Glutamatergic neuron (in vitro differentiated cells): ENCODE measurements at places on chromosomes 3 and 15.

GRCh38 chr15:60758961-60759729, 280.2 kb upstream of the ICE2 start:
- DNase-seq = no peak

DNA sequence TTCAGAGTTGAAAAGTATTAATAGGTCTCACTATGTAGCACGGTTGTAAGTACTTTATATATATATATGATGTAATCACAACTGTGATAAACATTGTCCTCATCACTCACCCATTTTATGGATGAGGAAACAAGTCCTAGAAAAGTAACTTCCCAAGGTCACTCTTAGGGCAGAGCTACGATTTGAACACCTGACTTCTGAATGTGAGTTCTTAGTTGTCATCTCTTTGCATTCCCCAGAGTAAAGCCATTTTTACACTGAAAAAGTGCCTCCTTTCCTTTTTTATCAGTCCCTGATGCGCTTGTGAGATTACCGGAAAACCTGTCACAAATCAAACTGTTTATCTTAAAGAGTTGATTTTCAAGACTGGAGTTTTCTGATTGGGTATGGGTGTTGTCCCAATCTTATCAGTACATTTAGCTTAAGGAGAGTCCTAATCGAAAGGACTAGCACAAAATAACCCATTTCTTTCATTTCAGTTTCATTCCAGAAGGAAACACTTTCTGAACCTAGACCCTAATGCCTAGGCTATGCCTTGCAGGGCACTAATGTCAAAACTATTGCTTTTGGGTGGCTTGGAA, 2.3 kb upstream of the EDEM1 start:
- no peak for DNase-seq

DNA sequence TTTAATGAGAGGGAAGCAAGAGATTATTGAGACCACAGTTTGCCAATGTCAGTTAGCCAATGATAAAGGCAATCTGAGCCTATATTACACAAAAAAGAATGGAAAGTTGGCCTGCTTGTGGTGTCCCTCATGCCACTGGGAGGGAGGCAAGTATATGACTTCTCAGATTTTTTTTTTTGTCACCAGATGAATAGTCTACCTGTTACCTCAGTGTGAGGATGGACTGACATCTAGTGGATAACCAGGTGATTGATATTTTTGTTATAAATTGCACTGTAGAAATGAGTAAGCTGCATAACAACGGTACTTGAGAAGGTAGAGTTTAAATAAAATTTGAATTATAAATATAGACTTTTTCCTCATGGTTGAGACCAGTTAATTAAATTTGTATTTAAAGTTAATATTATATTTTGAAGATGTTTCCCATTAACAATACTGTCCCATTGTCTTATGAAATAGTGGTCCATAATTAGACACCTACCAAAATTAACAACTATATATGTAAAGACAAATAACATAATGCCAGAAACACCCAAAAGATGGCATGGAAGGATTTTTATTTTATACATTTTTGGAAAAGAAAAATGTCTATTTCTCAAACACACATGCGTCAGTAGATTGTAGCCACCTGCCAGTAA, 237.8 kb upstream of the GADL1 start:
- no peak for DNase-seq

DNA sequence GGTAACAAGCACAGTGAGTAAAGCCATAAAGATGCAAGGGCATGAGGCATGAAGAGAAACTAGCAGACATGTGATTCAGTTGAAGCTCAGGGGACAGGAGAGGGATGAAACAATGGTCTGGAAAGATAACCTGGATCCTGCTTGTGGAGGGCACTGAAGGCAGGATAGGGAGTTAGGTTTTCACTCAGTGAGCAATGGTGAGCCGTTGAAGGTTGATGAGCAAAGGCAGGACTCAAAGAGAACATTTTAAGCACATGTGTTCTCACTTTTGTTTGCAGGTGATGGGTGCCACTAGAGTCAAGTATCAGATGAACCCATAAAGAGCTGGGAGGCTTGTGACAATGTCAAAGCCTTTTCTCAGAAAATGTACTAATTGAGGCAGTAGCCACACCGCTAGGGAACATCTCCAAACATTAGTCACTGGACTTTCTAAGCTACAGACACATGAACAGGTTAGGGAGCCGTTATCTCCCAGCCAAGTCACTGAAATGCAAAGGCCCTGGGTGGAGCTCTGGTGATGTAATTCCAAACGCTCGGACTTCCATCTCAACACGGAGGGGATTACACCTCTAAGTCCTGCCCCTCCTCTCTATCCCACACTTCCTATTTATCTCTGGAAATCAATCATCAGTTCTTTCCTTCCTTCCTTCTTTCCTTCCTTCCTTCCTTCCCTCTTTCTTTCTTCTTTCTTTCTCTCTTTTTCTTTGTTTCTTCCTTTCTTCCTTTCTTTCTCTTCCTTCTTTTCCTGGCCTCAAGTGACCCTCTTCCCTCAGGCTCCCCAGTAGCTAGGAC, 22.7 kb downstream of the KLHL6 start:
- no peak for DNase-seq

DNA sequence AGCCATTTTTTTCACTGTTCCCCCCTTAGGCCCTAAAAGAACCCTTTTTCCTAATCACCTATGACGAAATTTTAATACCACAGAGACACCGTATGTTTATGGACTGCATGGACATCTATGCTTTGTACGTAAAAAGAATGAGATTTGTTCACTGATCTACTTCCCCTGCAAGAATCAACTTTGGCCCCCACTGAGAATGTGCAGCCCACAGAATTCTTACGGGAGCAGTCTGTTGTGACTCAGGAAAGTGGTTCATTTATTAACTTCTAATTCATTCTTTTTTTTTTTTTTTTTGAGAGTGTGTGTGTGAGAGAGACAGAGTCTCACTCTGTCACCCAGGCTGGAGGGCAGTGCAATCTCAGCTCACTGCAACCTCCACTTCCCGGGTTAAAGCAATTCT, 17.6 kb downstream of the EIF4E3 start:
- DNase-seq = no peak

GRCh38 chr15:39156646-39157250, 424.1 kb upstream of the THBS1 start:
- no peak for DNase-seq

- no peak for DNase-seq
Measured at GRCh38 chr15:68187559-68187958, 17.6 kb downstream of the CALML4 start.

- no peak for DNase-seq
Measured at GRCh38 chr3:184508938-184509337, 52.6 kb upstream of the EPHB3 start.

GRCh38 chr15:80031841-80032240, 27.6 kb upstream of the ZFAND6 start:
- DNase-seq = no peak

DNA sequence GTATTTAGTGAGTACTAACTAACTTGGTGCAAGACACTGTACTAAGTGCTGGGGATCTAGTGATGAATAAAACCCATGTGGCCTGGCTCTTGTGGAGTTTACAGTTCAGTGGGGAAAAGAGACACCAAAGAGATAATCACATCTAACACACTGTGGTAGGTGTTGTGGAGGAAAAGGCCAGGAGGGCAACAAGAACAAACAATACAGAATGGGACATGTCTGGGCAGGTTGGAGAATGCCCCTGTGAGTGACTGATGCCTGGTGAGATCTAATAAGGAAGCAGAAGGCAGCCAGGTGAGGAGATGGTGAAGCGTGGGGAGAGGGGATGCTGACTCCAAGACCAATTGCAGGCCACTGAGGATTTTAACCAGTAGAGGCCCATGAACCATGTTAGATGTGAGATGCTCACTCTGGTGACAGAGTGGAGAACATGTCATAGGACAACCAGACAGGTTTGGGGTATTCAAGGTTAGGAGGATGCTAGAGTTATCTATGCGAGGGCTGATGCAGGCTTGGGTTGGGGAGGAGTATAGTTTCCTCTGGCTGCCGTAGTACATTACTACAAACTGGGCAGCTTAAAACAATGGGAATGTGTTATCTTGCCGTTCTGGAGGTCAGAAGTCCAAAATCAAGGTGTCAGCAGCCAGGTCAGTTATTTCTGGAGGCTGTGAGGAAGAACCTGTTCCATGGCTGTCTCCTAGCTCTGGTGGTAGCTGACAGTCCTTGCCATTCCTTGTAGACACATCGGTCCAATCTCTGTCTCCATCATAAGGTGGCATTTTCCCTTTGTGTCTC, 81.4 kb downstream of the ARNT2 start:
- DNase-seq = no peak

DNA sequence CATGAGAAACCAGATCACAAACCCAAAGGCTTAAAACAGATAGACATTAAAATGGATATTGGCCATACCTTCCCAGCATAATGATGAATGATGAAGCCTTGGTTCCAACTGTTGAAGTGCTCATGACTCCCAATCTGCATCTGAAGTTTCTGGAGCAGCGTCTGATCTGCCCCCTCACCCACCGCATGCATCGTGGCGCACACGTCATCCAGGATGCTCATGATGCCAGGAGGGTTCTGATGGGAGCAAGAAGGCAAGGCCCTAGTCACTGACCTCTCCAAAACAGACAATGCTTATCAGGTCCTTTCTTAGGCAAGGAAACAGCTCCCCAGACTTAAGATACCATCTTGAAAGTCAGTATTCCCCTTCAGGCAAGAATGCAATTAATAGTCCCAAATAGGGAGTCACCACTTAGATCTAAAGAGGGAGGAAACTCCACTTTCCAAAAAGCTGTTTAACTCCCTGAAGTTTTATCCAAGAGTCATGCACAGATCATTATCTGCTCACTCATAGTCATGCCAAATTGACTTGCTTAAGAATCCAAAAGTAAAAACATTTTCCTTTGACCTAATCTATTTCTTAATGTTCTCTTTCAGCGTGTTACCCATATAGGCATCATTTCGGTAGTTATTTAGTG, 2.1 kb downstream of the LDHAL6B start:
- DNase-seq = no peak

DNA sequence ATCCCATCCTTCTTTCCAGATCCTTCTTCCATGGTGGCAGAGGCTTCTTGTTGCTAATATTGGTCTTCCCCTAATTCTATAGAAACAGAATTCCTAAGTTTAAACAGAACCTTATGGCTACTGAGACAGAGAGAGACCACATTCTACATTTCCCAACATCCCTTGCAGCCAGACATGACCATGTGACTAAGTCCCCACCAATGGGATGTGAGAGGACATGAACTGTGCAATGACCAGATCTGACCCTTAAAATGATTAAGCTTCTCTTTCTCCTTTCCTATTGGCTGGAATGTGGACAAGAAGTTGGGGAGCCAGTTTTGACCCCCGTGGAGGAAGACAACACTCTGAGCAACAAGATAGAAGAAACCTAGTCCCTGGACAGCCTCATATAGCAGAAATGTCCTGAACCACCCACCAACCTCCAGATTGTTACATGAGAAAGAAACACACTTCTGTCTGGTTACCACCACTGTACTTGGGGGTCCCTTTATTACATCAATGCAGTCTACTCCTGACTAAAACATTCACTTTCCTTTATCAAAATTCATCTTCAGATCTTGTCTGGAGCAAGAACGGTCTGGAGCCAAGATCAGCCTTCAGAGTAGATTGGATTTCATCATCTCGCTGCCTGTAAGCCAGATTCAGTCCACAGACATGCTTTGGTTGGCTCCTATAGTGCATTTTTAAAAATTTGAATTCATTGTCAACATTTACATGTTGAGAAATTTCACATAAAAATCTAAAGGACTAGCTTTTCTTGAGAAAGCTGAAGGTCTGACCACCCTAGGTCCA, 183.9 kb downstream of the SHQ1 start:
- DNase-seq = no peak

DNA sequence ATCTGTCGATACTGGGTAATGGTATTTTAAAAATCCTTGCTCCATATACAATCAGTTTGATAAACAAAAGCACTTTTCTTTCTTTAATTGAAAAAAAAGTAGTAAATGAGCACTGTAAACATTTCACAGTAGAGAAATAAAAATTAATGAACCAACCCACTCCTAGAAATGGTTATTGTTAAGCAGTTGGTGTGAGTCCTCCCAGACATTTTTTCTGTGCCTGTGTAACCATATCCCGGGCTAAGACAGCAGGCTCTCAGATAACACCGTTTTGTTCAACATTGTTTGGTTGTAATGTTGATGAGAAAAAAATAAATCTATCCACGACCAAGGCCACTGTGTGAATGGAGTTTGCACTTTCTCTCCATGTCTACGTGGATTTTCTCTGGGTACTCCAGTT, 42.6 kb downstream of the PXK start:
- no peak for DNase-seq

DNA sequence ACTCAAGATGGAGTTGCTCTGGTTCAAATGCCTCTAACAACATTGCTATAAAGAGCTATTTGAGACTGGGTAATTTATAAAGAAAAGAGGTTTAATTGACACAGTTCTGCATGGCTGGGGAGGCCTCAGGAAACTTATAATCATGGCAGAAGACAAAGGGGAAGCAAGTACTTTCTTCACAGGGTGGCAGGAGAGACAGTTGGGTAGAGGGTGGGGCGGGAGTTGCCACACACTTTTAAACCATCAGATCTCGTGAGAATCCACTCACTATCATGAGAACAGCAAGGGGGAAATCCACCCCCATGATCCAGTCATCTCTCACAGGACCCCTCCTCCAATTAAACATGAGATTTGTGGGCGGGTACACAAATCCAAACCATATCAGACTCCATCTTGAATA, 30.7 kb downstream of the MAP2K5 start:
- DNase-seq = no peak

- DNase-seq = no peak
Measured at GRCh38 chr3:121736112-121736511, 13.4 kb downstream of the GOLGB1 start.

GRCh38 chr15:23634181-23634580, 13.5 kb downstream of the MAGEL2 start:
- DNase-seq = no peak

- DNase-seq = no peak
Measured at GRCh38 chr3:9809239-9809614, 835 bp upstream of the TTLL3 start.

GRCh38 chr3:150733936-150734794, 28.8 kb downstream of the SIAH2 start:
- no peak for DNase-seq

- no peak for DNase-seq
Measured at GRCh38 chr3:108006881-108007331, 83.9 kb downstream of the CD47 start.

- DNase-seq = no peak
Measured at GRCh38 chr3:94990952-94991705, 928.3 kb downstream of the NSUN3 start.

DNA sequence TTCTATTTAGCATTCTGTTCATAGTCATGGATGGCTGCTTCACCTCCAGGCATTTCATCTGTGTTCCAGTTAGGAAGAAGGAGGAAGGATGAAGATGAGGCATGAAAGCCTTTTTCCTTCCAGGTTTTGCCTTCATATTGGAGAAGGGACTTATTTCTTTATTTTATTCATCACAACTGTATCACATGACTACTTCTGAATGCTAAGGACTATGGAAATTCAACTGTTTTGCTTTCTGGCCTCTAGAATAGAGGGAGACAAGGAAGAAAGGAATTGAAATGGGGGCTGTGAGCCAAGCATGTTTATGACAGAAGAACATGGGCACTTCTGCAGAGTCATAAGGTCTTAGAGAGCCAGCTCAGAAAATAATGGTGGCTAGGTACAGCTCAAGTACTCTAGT, 10.4 kb downstream of the TMEM266 start:
- no peak for DNase-seq
